ENCODE measurements at places on chromosomes 2 and 18. TPM values are rescaled to one million over a fixed set of nuclear protein-coding genes. Genes with fewer than 3 reads are reported as not detected.

HOXD10 gene
- total RNA-seq = 0.87 TPM

TUBA4B gene
- total RNA-seq = not detected

DNA sequence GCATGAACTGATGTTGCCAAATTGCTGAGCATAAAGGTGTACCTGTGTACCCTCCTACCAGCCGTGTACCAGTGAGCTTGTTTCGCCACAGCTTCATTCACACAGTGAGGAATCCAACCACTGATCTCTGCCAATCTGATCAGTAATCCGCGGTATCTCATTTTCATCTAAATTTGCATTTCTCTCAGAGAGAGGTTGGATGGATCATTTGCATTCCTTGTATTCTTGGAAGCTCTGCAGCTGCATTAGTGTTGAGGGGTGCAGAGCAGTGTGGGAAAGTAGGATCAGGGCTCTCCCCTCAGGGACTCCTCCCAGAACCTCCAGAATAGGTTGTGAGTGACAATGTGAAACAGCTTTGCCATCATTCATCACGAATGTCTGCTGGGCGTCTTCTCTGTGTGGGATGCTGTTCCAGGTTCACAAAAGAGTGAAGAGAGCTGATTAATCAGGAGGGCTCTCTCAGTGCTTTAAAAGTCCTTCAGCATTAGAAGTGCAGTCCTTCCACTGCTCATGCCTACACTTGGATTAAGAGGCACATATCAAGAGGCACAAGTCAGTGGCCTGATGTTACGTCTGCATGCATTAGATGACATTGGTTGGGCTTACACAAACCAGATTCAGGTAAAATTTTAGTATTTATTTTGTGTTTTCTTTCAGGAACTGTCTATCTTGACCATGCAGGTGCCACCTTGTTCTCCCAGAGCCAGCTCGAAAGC lies 7.5 kb downstream of the MOCOS start:
- no peaks in the 10 kb centered on the region for H3K36me3 ChIP-seq
- H3K4me3 ChIP-seq = no peak overlapping the region
- H3K27me3 ChIP-seq = no peaks in the 10 kb centered on the region
- no peak for DNase-seq
- no peaks in the 10 kb centered on the region for H3K4me1 ChIP-seq

SPEG gene
- 10.2 TPM for total RNA-seq

DNA sequence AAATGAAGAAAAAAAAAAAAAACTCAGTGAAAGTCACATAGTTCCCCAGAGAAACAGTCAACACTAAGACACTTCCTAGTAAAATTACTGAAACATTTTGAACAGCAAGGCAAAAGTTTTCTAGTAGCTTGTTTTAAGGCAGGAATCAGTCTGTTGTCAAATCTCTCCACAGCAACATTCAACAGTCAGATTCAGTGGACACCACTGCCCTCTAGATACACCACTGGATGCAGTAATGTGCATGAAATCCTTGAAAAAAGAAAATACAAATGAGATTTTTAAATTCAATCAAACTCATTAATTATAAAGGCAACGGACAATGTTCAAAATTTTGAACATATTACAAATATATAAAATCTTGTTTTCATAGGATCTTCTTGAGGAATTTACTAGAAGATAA lies 46.4 kb downstream of the GRB14 start:
- H3K27ac ChIP-seq = no peak overlapping the region
- H3K36me3 ChIP-seq = no peaks in the 10 kb centered on the region
- DNase-seq = no peak
- H3K27me3 ChIP-seq = no peaks in the 10 kb centered on the region
- H3K4me1 ChIP-seq = peaks cover under 1% of the 10 kb centered on the region

FBXO48 gene
- total RNA-seq = 1.3 TPM

GRCh38 chr2:51812138-51812866 lies 780.4 kb upstream of the NRXN1 start:
- H3K36me3 ChIP-seq = no peaks in the 10 kb centered on the region
- H3K4me1 ChIP-seq = no peaks in the 10 kb centered on the region
- no peak overlapping the region for H3K4me3 ChIP-seq
- H3K27me3 ChIP-seq = no peaks in the 10 kb centered on the region
- H3K27ac ChIP-seq = no peak overlapping the region

VIL1 gene
- total RNA-seq = not detected

GRCh38 chr18:57943723-57944122 lies 100.3 kb upstream of the NEDD4L start:
- H3K27ac ChIP-seq = no peak overlapping the region
- DNase-seq = no peak
- H3K27me3 ChIP-seq = no peaks in the 10 kb centered on the region
- H3K4me3 ChIP-seq = no peak overlapping the region
- no peaks in the 10 kb centered on the region for H3K4me1 ChIP-seq
- H3K36me3 ChIP-seq = no peaks in the 10 kb centered on the region

DNA sequence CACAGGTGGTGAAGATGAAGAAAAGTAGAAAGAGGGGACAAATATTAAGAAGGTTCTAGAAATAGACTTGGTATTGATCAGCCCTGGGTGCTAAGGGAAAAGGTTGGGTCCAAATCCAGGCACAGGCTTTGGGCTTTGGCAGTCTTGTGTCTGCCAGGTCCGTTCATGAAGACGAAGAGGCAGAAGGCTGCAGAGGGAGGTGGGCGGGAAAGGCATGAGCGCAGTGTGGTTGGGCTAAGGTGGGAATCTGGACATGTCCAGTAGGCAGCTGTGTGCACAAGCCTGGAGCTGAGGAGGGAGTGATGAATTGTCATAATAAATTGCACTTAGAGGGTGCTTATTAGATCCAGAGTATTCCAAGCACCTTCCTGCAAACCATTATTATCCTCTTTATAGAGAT lies 105.7 kb upstream of the TEX51 start:
- no peak for DNase-seq
- H3K27me3 ChIP-seq = no peaks in the 10 kb centered on the region
- no peak overlapping the region for H3K4me3 ChIP-seq

- H3K36me3 ChIP-seq = no peaks in the 10 kb centered on the region
- H3K27ac ChIP-seq = no peak overlapping the region
- H3K27me3 ChIP-seq = no peaks in the 10 kb centered on the region
- no peak overlapping the region for H3K4me3 ChIP-seq
These were observed 27.8 kb upstream of the SERTAD2 start for GRCh38 chr2:64681479-64681967.

TMEFF2 gene
- not detected for total RNA-seq

DNA sequence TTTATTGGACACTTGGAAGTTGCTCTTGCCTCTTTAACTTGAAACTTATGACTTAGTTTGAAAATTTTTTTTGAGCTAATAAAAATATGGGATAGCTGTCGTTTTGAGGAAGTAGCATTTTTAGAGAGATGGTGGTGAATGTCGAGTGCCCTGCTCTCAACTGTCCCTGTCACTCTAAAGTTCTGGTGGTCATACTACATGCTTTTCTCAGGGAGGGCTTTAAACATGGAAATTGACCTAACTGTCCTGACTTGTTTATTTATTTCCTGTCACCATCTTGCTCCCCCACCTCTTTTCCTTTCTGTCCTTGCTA lies 16.0 kb downstream of the CEP192 start:
- H3K4me1 ChIP-seq = peaks cover 13% of the 10 kb centered on the region
- no peaks in the 10 kb centered on the region for H3K27me3 ChIP-seq
- DNase-seq = no peak
- no peak overlapping the region for H3K4me3 ChIP-seq
- H3K36me3 ChIP-seq = peaks cover 45% of the 10 kb centered on the region

Measured in tibial nerve (tissue), 4 donors.